ENCODE measurements at places on chromosomes 4 and X. TPM values are rescaled to one million over a fixed set of nuclear protein-coding genes. Genes with fewer than 3 reads are reported as not detected.

Gene GAGE1
- not detected for total RNA-seq

- no peak for DNase-seq
These were observed 33.8 kb downstream of the CRLF2 start for GRCh38 chrX:1178580-1179057.

DNA sequence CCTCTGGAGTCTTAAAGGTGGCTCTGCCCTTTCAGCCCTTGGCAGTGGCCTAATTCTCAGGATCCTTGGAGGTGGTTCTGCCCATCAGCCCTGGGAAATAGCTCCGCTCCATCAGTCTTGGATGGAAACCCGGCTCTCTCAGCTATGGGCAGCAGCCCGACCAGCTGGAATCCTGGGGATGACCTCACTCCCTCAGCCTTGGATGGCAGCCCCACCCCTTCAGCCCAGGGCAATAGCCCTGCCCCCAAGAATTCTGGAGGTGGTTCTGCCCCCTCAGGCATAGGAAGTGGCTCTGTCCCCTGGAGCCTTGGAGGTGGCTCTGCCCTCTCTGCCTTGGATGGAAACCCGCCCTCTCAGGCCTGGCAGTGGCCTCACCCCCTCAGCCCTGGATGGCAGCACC, 127.7 kb downstream of the RBMX2 start:
- no peak for DNase-seq

GRCh38 chrX:56733459-56734046, 4.5 kb downstream of the NBDY start:
- peak; percentile 15 for DNase-seq

DNA sequence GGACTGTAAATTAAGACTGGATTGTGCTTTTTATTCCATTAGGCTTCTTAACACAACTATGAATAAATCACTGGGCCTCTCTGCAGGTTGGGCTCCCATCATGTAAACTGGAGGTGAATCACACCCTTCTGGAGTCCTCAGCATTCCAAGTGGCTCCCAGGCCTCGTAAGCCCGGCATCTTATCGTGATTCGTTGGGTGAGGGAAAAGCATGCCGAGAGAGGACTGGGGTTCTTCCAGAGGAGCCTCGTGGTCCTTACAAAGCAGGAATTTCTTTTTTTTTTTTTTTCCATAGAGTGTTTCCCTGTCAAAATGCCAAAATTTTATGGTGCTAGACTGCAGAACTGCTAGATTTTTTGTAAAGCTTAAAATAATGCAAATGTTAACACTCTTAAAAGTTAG, 20.0 kb downstream of the CLDN22 start:
- DNase-seq = no peak
